ENCODE measurements at places on chromosomes 1 and 21.
A peak's percentile ranks its signal among the peaks of the same experiment; 100 is the strongest.

DNA sequence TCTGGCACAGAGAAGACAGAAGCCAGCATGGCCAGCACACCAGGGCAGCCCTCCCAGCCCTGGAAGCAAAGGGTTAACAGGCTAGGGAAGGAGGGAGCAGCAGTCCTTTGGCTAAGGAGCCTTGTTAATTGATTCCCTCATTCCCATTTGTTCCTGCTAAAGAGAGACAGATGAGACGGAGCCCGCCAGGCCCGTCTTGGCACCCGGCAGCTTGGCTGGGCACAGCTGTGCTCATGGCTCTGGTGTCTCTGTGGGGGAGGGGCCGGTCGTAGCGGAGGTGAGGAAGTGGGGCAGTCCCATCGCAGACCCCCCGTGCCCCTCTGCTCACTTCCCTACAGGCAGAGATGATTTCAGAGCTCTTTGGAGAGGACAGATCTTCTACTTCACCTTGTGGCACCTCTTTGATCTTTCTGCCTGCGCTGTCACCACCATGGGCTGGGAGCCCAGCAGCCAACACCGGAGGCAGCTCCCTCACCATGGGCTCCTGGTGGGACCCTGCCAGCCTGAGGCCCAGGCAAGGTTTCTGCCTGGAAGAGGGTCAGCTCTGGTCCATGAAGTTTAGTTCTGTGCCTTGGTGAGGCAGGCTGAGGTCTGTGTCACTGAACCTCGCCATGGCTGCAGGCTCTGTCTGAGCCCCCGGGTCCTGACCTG is 38.0 kb downstream of the FOXO6 start:
- no peak for DNase-seq

DNA sequence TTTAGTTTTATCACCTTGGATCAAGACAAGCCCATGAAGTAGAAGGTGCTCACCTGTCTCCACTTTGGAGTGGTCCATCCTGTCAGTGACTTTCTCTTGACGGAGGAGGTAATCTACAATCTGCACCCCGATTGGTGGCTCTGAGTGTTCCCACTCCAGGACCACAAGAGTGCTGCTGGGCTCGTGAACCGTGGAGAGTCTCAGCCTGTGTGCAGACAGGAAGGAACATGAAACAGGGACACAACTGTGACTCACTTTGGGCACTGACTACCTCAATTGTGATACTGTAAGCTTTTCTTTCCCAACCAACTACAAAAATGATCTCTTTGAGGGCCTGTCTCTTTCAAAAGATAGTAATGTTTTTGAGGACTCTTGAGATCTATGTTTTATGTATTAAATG is 280.2 kb downstream of the ASTN1 start:
- no peak for DNase-seq

GRCh38 chr1:81873946-81874345 is 73.2 kb downstream of the ADGRL2 start:
- no peak for DNase-seq

GRCh38 chr1:61270761-61271411 is 188.5 kb downstream of the NFIA start:
- no peak for DNase-seq

GRCh38 chr21:34596561-34597271 is 18.2 kb downstream of the RCAN1 start:
- DNase-seq: no peak

DNA sequence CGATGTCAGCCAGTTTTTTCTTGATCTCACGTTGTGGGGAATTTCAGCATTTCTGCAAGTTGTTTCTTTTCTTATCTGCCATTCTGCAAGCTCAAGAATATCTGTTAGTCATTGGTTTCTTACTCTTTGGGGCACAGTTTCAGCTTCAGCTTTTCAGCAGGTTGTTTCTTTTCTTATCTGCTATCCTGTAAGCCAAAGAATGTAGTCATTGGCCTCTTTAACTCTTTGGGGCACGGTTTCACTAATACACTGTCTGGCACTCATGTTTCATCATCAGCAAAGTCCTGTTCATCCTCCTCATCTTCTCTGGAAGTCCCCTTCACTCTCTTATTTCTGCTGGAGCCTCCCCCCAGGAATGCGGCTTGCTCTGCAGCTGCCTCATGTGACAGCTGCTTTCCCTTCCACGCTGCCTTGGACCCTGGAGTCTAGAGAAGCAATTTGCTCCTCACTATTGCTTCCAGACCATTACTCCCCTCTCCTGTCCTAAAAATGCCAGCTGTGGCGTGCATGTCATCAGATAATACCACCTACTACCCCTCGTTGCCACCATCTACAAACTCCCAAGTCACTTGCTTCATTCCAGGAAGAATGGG is 67.0 kb upstream of the CACNA1E start:
- DNase-seq: no peak

DNA sequence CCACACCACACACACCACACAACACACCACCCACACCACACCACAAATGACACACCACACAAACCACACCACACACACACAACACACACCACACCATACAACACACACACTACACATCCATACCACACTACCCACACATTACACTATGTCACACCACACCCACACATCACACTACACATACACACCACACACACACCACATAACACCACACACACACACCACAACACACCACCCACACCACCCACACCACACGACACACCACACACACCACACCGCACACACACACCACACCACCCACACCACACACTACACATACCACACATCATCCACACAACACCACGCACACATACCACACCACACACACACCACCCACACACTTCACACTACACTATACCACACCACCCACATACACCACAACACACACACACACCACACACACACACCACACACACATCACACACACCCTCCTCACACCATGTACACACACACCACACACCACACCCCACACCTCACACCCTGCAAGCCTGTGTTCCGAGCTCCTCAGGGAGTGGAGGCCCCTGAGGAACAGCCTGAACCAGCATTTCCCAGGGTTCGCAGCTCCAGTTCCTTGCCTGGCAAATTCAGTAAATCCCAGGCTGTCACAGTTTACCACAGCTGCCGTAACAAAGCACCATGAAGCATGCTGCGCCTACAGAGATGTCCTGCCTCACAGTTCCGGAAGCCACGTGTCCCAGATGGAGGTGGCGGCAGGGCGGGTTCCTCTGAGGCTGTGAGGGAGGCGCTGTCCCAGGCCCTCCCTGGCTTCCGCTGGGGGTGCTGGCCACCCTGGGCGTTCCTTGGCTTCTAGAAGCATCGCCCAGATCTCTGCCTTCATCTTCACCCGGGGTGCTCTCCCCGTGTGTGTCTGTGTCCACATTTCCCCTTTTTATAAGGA is 69.8 kb upstream of the ATP5PO start:
- DNase-seq: no peak

DNA sequence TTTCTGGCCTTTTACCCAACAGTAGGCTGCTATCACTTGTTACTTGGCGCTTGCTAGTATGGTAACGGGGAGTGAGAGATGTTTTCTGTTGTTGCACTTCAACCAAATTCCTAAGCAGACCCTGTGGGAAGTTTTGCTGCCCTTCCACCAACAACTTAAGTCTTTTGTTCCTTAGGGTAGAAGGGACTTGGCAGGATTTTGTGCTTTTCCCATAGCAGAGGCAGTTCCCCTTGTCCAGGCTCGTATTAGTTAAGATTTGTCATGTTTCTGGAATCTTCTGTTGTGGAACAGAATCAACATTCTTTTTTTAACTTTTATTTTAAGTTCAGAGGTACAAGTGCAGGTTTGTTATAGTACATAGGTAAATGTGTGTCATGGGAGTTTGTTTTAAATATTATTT is 73.2 kb upstream of the SGIP1 start:
- no peak for DNase-seq

DNA sequence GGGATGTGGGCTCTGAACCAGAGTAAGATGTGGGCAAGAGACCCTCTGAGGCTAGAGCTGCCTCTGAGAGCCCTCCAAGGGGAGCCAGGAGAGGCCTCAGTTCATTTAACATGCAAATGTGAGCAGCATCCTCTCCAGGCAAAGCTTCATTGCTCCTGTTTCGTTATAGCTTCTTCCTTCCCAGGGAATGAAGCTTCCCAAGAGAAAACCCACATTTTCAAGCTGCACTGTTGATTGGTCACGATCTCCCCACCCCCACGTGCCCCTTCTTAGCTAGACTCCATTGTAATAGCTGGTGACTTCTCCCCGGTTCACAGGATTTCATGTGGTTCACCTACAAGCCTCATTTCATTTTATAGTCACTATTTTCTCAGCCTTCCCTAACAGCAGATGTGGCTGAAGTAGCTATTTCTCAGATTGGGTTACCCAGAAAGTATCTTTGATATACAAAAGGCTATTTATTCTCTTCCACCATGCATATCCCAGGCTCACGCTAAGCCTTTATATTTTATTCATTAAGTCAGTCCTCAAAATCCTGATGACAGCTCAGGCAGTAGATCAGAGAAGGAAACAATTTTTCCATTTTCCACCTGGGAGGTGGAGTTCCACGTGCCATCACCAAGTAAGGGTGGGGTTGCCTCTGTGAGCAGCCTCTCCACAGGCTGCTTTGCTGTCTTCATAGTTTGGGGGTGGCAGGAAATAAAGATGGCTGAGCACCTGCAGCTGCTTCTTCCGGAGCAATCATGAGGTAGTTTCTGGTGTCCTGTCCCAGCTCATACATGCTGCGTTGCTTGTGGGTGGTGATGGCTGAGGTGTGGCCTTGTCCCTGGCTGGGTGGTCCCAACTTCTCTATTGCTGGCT is 178.3 kb upstream of the RAB4A start:
- no peak for DNase-seq

DNA sequence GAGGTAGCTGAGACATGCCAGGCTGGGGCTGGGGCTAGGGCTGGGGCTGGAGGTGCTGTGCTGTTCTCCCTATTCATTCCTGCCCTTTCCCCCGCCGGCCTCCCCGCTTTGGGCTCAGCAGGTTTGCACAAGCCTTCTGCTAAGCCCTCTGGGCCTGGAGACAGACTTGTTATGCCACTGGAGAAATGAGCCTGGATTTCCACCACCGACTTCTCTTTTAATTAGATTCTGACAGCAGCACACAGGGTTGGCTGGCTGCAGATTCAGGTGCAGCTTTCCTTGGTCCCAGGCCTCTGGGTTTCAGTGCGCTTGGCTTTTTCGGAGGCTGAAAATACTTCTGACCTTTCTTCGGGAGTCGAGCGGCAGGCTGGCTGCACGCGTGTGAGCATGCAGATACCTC is 71.5 kb upstream of the ACTL8 start:
- no peak for DNase-seq

- DNase-seq: no peak
Measured at GRCh38 chr1:53506355-53507050, 47.3 kb downstream of the DMRTB1 start.

DNA sequence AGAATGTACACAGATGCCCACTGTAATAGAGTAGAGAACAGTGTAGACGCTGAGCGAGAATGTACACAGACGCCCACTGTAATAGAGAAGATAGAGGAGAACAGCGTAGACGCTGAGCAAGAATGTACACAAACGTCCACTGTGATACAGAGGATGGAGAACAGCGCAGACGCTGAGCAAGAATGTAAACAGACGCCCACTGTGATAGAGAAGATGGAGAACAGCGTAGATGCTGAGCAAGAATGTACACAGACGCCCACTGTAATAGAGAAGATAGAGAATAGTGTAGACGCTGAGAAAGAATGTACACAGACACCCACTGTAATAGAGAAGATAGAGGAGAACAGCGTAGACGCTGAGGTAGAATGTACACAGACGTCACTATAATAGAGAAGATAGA is 306.9 kb downstream of the SMYD3 start:
- DNase-seq: no peak

DNA sequence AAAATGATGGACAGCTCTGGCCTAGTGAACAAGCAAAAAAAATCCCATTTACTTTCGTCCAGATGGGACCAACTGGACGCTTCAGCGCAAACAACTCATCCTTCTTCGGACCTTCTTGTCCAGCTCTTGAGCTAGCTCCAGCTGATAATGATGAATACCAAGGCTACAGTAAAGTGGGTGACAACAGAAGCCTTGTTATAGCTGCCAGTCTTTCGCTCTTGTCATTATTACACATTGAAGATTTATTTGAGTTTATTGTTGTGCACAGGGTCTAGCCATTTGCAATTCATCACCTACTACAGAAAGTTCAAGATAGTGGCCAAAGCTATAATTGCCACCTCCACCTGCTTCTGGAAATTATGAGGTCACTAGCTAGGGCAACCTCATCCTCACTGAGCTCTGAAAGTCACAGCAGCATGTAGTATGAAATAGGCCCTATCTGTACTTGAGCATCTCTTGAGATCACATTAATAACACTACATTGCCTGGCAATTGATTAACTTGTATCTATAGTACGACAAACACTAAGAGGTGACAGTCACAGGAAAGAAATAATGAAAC is 76.9 kb downstream of the GPATCH2 start:
- DNase-seq: no peak

- DNase-seq: peak; percentile 54
Measured at GRCh38 chr1:214637722-214638458, 34.9 kb downstream of the CENPF start.

- DNase-seq: peak; percentile 55
Measured at GRCh38 chr1:156705321-156705917, at the start of gene CRABP2. Gene CRABP2, minus strand, starts transcription at chr1:156705583. Its CDS starts 137 bp downstream, at chr1:156705446.

DNA sequence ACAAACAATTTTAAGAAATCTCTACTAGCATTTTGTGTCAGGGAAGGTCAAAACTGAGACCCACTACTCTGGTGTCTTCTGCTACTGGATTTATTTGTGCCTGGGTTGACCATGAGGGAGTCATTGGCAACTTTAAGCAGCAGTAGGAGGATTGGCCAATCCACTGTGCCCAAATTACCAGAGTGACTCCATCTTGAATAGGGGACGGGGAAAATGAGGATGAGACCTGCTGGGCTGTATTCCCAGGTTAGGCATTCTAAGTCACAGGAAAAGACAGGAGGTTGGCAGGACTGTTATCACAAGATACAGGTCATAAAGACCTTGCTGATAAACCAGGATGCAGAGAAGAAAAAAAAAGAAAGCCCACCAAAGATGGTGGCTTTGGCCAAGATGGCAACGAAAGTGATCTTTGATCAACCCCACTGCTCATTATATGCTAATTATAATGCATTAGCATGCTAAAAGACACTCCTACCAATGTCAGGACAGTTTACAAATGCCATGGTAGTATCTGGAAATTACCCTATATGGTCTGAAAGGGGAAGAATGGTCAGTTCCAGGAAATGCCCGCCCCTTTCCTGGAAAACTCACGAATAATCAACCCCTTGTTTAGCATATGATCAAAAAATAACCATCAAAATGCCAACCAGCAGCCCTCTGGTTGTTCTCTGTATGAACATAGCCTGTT is 200.9 kb downstream of the LTN1 start:
- peak; percentile 49 for DNase-seq

GRCh38 chr1:61533546-61533945 is 191.4 kb downstream of the TM2D1 start:
- DNase-seq: no peak

GRCh38 chr1:44932151-44932550 is 54.2 kb downstream of the EIF2B3 start:
- DNase-seq: no peak

- no peak for DNase-seq
Measured at GRCh38 chr1:108732398-108732797, 14.1 kb upstream of the STXBP3 start.

GRCh38 chr21:39869141-39869818 is 2.0 kb downstream of the PCP4 start:
- no peak for DNase-seq
